ENCODE measurements at places on chromosomes 7 and 10.
A peak's percentile ranks its signal among the peaks of the same experiment; 100 is the strongest.

DNA sequence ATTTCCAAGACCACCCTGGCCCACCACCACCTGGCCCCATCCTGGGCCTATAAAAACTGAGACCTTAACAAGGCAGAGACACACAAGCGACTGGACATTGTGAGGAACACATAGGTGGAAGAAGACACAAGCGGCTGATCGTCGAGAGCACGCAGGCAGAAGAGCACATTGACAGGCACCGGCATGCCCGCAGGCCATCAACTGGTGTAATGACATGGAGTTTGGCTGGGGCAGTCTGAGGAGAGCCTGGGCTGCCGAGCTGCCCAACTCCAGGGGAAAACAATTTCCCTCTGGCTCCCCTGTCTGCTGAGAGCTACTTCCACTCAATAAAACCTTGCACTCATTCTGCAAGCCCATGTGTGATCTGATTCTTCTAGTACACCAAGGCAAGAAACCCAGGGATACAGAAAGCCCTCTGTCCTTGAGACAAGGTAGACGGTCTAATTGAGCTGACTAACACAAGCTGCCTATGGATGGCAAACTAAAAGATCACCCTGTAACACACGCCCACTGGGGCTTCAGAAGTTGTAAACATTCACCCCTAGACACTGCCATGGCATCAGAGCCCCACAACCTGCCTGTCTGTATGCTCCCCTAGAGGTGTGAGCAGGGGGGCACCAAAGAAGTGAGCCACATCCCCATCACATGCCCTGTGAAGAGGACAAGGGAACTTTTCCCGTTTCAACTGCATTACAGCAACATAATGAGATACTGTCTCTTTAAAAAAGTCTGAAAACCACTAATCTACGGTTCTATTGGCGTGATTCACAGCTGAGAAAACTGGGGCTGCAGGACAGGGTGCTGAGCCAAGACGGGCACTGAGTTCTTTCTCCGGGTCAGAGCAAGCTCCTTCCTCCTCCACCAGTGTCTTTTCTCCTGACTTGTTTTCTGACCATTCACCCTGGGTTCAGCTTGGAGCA is 18.5 kb upstream of the TNS3 start:
- no peak for DNase-seq

- no peak for DNase-seq
These were observed 235.1 kb downstream of the SEMA3E start for GRCh38 chr7:83413831-83414230.

DNA sequence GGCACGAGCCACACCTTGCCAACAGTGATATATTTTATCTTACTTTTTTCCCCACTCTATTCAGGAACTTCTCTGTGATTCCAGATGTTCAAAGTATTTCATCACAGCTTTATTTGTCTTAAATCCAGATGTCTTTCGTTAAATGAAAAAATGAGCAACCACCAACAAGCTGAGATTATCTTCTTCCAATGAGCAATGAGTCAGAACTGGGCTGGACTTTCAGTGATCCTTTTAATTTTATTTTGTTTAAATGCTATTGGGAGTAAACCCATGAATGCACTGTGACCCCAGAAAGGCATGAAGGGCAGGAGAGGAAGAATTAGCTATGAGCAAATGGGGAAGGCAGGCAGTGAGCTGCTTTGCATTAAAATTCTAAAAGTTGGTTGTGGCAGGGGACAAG is 77.6 kb upstream of the IMMP2L start:
- DNase-seq: no peak

DNA sequence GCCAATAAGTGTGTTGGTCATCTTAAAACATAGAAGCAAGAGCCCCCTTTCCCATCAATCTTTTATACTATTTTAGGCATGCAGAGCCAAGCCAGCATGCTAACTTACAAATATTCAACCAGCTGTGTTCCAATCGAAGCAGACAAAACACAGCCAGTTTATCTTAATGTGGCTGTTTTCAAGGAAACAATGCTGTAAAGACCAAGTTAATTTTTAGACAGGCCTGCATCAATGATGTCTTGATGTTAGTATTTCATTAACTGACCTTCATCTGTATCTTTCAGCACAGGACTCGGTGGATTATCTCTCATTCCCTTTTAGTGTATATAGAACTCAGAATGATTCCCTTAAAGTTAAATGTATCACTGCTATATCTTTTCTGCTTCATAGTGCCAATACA is 262.0 kb upstream of the ZWINT start:
- no peak for DNase-seq

- no peak for DNase-seq
These were observed 58.8 kb downstream of the VIM start for GRCh38 chr10:17286562-17287550.

DNA sequence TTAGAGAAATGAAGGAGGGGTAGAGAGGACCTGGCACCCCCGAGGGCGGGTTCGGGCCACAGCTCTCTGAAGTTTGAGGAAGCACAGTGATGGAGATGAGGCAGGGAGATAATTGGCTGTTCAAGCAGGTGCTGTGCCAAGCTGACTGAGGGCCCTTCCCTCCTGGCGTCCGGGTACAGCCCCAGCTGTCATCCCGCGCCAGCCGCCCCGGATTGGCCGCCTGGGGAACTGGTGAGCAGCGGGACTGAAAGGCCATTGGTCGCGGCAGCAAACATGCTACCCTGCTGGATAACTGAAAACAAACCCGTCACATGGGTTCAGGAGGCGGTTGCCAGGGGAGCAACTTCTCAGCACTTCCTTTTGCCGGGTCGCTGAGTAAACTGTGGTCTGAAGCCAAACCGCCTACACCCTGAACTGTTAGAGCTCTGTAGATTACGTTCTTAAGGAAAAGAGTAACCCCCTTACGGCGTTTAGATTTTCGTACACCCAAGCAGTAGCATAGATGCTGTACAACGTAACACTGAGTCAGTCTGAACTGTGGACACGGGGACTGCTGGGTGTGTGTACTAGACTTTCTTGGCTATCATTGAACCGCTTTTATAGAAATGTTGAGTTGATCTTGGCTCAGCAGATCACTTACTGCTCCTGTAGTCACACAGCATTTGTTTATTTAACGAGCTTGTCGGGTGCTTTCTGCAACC is 1.3 kb downstream of the INSIG1 start:
- peak; percentile 90 for DNase-seq

DNA sequence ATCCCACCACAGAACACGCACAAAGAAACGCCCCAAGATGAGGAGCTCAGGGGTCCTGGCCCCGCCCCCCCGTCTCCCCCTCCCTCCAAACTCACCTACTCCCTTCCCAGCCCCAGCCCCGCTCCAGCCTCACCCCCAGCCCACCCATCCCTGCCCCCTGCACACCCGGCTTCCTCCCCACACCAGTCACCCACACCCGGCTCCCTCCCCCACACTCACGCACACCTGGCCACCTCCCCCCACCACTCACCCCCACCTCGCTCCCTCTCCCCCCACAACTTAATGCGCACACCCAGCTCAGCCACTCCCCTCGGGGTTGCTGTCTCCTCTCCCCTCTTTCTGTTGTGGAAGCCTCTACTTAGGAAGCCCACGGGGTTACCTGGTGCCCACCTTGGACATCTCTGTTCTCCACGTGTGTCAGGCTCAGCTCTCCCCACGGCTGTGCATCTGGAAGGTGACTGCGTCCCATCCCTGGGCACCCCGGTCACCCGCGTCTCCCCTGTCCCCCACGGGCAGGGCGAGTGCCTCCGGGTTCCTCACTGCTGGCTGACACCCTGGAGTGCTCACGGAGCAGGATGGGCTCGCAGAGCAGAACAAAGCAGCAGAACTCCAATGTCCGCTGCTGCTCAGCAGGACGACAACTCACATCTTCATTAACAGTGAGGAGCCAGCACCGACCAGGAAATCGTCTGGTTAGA is 166.8 kb downstream of the USP6NL start:
- DNase-seq: no peak

GRCh38 chr10:50310560-50311174 is 59.4 kb upstream of the ASAH2 start:
- no peak for DNase-seq

GRCh38 chr10:35299016-35299415 is 37.3 kb upstream of the CCNY start:
- no peak for DNase-seq

DNA sequence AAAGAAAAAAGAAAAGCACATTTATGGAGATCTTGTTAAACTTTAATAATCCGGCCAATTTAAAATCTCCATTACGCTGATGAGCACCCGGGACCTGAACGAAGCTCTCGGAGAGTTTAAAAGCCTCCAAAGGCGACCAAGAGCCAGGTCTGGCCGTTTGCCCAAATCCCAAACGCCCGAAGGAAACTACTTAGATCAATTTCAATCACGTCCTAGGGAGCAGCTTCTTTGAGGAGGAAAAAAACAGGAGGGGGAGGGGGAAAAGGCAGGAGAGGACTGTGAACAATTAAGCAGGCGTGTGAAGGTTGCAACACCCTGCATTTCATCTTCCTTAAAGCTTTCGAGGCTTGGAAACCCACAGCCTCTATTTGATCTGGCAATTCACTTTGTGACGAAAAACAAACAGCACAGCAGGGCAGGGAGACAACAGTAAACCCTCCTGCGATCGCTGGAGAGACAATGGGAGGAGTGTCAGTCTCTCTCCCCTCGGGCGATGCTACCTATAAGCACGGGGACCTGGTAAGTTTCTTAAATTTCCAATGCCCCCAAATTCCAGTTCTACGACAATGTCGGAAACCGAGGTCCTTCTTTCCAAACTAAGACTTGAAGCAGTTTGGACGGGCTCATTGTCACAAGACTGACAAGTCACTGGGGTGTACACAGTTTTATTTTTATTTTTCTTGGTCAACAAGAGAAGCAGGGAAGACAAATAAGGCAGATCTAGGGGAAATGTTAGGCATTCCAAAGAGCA is 1.2 kb downstream of the KLF6 start:
- DNase-seq: no peak

- DNase-seq: no peak
These were observed 42.3 kb upstream of the SP8 start for GRCh38 chr7:20828947-20829346.

- no peak for DNase-seq
These were observed 226.5 kb downstream of the INHBA start for GRCh38 chr7:41476460-41476803.

DNA sequence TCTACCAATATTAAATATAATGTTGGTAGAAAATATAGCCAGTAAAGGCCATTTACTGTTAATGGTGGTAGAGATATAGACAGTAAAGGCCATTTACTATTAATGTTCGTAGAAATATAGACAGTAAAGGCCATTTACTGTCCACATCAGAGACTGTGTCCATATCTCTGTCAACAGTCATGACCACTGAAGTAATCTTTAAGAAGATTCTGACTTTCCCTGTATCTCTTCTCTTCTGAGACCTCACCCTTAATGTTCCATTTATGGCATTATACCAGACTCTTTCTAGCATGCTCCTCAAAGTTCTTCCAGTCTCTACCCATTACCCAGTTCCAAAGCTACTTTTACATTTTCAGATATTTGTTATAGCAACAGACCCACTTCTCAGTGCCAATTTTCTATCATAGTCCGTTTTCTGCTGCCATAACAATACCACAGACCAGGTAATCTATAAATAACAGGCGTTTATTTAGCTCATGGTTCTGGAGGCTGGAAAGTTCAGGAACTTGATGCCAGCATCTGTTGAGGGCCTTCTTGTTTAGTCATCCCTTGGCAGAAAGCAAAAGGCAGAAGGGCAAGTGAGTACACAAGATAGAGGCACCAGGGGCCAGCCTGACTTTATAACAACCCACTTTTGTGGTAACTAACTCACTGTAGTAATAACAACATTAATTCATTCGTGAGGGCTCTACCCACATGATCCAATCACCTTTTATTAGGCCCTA is 7.9 kb upstream of the NUDCD3 start:
- no peak for DNase-seq
